ENCODE measurements at places on chromosomes 16 and 17. TPM values are rescaled to one million over a fixed set of nuclear protein-coding genes. Genes with fewer than 3 reads are reported as not detected.

The CCL1 gene
- total RNA-seq = not detected

The GRB2 gene
- total RNA-seq = 129 TPM

GRCh38 chr17:21061158-21061835 is 18.5 kb upstream of the USP22 start:
- H3K27me3 ChIP-seq = peaks cover 27% of the 10 kb centered on the region
- no peak overlapping the region for H3K4me3 ChIP-seq
- no peak overlapping the region for H3K27ac ChIP-seq
- H3K36me3 ChIP-seq = no peaks in the 10 kb centered on the region
- peaks cover 8% of the 10 kb centered on the region for H3K4me1 ChIP-seq
- no peak for DNase-seq

DNA sequence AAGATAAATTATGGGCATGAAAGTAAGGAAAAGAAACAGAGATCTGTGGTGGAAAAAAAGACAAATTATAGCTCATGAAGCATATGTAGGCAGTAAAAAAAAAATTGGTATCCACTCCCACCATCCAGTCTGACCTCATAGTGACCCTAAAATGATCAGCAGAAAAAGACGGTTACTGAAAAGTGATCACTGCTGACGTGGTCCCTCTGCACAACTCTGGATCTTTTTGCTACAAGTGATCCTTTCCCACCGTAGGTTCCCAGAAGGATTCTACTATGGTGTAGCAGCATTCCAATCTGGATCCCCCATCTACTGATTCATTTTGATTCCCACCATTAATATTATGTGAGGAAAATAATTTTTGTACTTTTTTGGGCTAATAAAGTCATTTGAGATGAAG is 10.9 kb upstream of the CHST6 start:
- no peak for DNase-seq
- peak overlapping the region; percentile 54 for H3K4me3 ChIP-seq
- H3K4me1 ChIP-seq = peaks cover 23% of the 10 kb centered on the region
- peaks cover 6% of the 10 kb centered on the region for H3K27me3 ChIP-seq
- peak overlapping the region; percentile 76 for H3K27ac ChIP-seq
- H3K36me3 ChIP-seq = no peaks in the 10 kb centered on the region
